WERI-Rb-1 (cell line): ENCODE measurements at places on chromosomes 2 and 18.
A peak's percentile ranks its signal among the peaks of the same experiment; 100 is the strongest.

GRCh38 chr2:189517847-189518535 is 62.6 kb downstream of the SLC40A1 start:
- no peak for DNase-seq

DNA sequence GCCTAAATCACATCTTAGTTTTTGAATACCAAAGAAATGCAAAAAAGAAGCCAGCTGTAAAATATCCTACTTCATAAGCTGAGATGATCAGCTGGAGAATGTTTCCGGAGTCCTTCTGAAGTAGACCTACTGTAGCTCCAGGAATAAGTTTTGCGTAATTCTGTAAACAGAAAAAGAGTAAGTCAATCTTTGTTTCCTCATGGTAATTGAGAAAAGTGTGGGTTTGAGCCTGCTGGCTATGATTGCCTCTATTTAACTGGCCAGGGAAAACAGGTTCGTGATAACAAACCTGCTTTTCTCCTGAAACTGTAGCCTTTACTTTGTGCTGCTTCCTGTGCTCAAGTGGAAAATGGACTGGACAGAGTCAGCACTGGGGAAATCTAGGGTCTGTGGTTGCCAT is 58.2 kb downstream of the ITGB6 start:
- no peak for DNase-seq

GRCh38 chr2:69244882-69245281 is 142.1 kb downstream of the GFPT1 start:
- DNase-seq = no peak

DNA sequence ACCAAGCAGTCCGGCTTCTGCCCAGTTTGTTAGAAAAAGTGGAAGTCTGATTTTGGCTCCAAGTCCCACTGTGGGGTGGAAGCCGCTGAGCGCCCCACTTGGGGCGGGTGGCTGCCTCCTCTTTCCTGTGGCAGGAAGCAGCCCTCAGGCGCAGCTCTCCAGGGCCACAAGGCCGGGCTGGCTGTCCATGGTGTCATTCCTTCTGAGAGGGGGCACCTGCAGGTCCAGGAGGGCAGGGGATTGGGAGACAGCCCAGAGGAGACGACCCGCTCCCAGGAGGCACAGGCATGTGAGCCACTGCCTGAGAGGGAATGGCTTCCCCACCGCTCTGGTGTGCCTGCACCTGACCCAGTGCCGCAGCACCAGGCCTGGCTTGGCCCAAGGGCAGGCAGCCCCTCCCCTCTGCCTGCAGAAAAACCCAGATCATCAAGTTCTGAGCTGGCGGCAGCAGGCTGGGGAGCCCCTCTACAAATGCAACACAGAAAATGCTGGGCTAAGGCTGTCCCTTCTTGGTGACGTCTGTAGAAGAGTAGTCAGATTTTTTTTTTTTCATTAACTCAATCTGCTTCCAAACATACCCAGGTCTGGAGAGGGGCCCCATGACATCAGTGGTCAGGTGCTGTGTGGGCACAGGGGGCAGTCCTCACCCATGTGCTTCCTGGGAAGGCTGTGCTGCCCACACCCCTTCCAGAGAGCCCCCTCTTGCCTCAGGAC is 38.4 kb downstream of the HS6ST1 start:
- DNase-seq = no peak

DNA sequence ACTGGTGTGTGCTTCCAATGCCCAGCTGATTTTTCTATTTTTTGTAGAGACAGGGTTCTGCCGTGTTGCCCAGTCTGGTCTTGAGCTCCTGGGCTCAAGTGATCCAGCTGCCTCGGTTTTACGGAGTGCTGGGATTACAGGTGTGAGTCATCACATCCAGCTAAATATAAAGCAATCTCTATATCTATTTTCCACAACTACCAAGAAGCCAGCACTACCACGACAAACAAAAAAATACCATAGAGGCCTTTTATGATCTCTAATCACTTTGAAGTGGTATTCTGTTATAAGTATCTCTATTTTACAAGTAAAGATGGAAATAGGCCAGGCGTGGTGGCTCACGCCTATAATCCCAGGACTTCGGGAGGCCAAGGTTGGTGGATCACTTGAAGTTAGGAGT is 34.7 kb downstream of the C2orf74 start:
- no peak for DNase-seq

- peak; percentile 33 for DNase-seq
Observed at GRCh38 chr2:27494284-27494943, 586 bp downstream of the FNDC4 start.
